ENCODE measurements at places on chromosomes 2 and 18. TPM values are rescaled to one million over a fixed set of nuclear protein-coding genes. Genes with fewer than 3 reads are reported as not detected.

GRCh38 chr2:212902421-212902820 lies 249.0 kb downstream of the IKZF2 start:
- no peak for DNase-seq

DNA sequence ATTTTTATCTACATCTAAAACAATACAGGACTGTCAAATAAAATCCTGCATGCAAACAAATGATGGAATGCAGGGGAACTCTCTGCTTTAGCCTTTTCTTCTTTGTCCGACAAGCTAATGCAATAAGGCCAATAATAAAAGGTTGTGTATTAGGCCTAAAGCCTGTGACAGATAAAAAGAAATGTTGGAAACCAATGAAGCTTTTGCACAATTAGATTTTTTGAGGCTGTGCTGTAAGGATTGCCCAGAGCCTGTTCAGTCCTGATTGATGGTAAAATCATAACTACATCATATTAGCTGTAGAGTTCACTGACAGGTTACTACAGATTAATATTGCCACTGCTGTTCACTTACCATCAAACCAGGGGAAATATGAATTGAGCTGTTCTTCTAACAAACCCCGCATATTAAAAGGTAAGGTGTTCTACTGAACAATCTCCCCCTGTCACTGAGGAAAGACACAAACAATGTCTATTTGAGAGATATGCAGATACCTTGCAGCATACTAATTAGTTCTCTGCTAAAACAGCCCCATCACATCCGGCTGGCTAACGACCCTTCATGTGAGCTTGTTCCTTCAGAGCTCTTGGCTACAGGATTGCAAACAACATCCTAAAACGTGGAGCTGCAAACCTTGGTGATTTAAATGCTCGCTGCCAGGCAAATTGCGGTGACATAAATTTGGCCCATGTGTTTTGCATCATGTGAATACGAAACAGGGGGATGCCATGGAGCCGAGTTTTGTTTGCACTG lies 305.4 kb downstream of the MTX2 start:
- DNase-seq: no peak

- DNase-seq: no peak
These were observed 345.3 kb downstream of the ZNF516 start for GRCh38 chr18:76149734-76150133.

GRCh38 chr18:53864770-53865169 lies 359.7 kb downstream of the MBD2 start:
- peak; percentile 10 for DNase-seq

GRCh38 chr2:160428405-160428763 lies 65.2 kb downstream of the RBMS1 start:
- no peak for DNase-seq

DNA sequence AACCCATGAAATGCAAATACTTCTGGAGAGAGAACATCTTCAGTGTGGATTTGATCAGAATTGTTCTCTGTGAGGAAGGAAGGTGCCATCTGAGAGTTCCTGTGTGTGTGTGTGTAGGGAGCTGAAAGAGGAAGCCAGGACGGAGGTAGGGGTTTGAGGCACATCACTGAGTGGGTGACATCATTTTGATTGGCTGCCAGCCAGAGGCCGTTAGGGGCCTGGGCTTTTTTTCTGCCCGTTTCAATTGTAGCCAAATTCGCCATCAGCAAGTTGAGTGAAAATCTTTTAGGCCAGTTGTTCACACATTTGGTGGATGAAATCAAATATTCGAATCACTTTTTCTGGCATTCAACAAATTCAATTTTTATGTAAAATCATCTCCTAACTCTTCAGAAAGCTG lies 48.9 kb downstream of the TSN start:
- peak; percentile 69 for DNase-seq

GRCh38 chr2:97961534-97961933 lies 34.2 kb downstream of the TMEM131 start:
- DNase-seq: no peak

GRCh38 chr2:17461087-17461475 lies 57.2 kb downstream of the RAD51AP2 start:
- no peak for DNase-seq

GRCh38 chr2:173989884-173990215 lies 24.7 kb upstream of the SP3 start:
- DNase-seq: no peak

GRCh38 chr2:52970642-52971041 lies 797.0 kb upstream of the CHAC2 start:
- no peak for DNase-seq

GRCh38 chr18:49898421-49898820 lies 85.1 kb upstream of the ACAA2 start:
- peak; percentile 71 for DNase-seq

DNA sequence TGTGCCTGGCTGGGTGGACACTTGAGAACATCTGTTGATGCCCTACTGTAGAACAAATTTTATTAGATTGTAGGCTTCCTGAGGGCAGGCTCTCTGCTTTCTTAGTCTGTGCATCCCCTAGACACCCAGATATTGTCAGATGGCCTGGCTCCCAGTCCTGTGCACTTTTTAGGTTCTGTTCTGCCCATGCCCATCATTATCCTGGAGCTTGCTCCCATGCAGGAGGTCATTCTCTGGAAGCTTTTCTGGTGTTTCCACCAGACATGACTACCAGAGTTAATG lies 213.3 kb downstream of the MYCN start:
- no peak for DNase-seq

DNA sequence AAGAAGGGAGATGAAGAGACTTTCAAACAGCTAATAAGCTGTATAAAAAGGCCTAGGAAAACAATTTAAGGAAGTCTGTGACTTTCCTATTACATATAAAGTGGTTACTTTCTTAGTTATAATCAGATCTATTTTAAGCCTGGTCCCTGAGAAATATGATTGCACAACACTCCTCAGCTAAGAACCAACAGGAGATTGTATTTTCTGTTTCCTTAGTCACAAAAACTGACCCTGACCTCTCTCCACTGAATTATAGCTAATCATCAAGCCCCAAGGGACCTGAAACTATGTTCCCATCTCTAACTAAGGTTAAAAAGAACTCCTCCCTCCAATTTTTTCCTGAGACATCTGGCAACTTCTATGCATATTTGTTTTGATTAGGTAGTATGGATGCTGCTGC lies 106.9 kb downstream of the ROCK1 start:
- DNase-seq: no peak

DNA sequence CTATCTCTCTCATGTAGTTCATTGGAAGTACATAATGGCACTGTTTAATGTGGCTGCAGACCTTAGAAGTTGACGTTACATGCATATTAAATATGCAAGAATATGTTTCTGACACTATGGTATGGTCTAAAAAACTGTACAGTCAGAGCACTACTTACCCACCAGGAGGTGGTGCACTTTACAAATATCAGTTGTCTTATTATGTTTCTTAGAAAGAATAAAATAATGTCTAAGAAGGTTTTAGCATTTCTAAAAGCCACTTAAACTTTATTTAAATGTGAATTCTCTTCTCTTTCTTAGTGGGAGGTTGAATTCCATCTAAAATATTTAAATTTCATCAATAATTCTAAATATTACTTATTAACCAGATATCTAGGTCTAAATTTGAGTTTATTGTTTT lies 4.3 kb downstream of the TMEFF2 start:
- DNase-seq: no peak

DNA sequence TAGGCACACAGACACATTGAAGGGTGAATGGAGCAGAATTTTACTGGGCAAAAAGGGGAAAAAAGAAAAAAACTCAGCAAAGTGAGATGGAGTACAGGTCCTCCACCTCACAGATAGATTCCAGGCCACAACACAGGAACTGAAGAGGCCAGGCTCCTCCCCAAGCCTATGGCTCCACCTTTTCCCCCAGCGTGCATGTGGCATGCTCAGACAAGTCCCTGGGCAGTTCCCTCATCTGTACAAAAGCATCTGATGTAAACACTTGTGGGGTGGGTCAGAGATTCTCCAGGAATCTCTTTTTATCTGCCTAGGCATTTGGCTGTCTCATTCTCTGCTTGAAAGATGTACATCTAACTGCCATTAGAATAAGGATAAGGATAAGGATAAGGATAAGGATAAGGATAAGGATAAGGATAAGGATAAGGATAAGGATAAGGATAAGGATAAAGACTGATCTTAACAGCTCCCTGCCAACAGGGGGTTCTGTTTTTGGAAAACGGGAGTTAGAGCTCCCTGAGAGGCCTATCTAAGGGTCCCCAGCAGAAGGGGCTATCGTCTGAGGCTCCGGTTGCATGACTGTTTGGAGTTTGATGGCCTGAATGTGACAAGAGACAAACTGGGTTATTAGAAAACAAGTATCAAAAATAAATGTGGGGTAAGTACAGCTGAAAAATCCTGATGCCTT lies 17.2 kb upstream of the ASXL3 start:
- no peak for DNase-seq

DNA sequence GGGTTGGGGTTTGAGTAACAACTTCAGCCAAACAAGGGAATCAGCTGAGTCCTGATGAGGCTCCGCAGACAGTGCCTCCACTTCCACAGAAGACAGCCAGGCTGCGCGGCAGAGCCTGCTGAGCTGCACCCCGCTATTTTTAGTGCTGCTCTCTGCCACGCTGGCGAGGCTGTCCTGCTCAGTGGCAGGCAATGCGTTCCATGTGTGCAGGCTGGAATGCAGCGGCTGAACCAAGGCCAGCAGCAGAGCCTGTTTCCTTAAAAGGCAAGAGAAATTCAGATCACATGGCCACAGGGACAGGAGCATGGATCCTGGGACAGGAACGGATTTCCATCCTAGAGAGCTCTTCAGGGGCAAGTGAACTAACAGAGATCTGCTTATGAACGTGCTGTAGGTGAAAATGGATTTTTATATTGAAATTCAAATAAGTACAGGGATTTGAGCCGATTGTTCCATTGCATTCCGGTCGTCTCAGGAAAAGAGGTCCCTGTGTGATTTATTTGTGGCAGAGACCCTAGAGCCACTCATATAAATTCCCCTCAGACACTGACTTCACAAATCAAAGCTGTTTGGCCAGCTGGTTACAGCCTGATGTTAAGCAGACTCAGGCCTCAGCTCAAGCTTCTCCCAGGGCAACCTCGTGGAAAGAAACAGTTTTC lies 98.7 kb downstream of the COL6A3 start:
- DNase-seq: peak; percentile 40

DNA sequence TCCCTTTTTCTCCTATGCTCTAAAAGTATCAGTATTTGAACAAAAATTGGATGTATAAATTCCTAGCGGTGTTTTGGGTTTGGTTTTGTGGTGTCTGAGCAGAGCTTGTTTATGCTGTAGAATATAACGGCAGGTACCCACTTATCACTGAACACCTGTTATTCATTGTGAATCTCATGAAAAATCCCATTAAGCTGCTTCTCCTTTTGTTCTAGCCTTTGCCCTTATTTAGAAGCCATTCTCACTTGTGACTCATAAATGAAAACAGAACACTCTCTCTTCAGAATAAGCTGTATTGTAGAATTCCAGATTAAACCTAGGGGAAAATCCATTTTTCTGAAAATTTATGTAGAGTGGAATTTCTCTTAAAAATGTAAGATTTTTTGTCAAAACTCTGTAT lies 104.0 kb downstream of the PRPF40A start:
- DNase-seq: no peak

GRCh38 chr2:141943918-141944317 lies 186.9 kb downstream of the LRP1B start:
- DNase-seq: no peak

DNA sequence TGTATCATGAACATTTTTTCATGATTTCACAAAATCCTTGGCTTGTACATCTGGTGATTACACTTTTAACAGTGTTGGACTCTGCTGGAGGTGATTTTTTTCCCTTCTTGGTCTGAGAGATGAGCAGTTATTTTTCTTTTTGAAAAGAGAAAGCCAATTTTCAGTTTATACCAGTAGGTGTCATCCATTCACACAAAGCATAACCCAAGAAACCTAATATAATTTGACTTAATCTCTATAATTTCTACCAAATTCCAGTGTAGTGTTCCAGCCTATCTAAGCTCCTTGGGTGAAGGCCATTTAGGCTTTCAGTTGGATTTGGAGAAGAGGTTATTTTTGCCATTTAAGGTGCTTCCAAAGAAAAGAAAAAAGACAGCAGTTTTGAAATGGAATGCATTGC lies 7.7 kb upstream of the ICOS start:
- DNase-seq: no peak

- DNase-seq: no peak
These were observed 16.3 kb upstream of the MYO3B start for GRCh38 chr2:170161516-170162270.

- DNase-seq: no peak
These were observed 102.8 kb upstream of the CYP1B1 start for GRCh38 chr2:38178556-38179419.

GRCh38 chr2:141569941-141570340 lies 560.9 kb downstream of the LRP1B start:
- no peak for DNase-seq

DNA sequence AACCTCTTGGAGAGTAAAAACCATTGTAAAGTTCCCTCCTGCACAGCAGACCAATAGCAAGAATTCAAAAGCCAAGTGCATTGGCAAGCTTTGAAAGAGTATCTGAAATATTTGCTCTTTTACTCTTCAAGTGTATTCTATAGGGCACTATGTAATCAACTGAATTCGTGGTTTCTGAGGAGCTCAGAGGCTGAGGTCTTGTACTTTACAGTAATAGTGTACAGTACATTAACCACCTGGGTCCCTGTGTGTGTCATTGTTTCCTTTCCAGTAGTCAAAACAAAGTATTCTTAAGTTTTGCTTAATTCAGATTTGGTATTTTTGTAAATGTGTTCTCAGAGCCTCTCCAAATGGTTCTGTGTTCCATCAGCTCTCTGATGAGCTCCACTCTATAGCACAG lies 769.7 kb downstream of the LRRTM4 start:
- no peak for DNase-seq

GRCh38 chr2:194327196-194327888 lies 1329.7 kb upstream of the SLC39A10 start:
- DNase-seq: no peak

- DNase-seq: no peak
These were observed 46.9 kb upstream of the LAMA1 start for GRCh38 chr18:7164323-7165004.

The ERMN gene
- 0.04 TPM for total RNA-seq

The AFF3 gene
- 0.37 TPM for total RNA-seq

The TMEM247 gene
- total RNA-seq: not detected

The GCG gene
- total RNA-seq: not detected

The DYTN gene
- total RNA-seq: not detected

The ZNF2 gene
- total RNA-seq: 4.9 TPM

The PCARE gene
- not detected for total RNA-seq

The NEB gene
- 0.14 TPM for total RNA-seq

The HMSD gene
- total RNA-seq: 0.15 TPM

The MOCOS gene
- total RNA-seq: 2.4 TPM

The RGPD4 gene
- not detected for total RNA-seq

The NDC80 gene
- total RNA-seq: 59.3 TPM

The RAD51AP2 gene
- 0.10 TPM for total RNA-seq

The LAMA1 gene
- total RNA-seq: 17.5 TPM

The VWC2L gene
- total RNA-seq: not detected

The RPRM gene
- total RNA-seq: 92.3 TPM

The AQP4 gene
- total RNA-seq: 1.00 TPM

The OR6B2 gene
- not detected for total RNA-seq

The RBKS gene
- 1.7 TPM for total RNA-seq

The BCL2 gene
- total RNA-seq: 0.81 TPM

The VPS4B gene
- 31.6 TPM for total RNA-seq

All from H7 (cell line).